Cortex of kidney (tissue), 1 donor: ENCODE measurements at places on chromosomes 6 and 20.

DNA sequence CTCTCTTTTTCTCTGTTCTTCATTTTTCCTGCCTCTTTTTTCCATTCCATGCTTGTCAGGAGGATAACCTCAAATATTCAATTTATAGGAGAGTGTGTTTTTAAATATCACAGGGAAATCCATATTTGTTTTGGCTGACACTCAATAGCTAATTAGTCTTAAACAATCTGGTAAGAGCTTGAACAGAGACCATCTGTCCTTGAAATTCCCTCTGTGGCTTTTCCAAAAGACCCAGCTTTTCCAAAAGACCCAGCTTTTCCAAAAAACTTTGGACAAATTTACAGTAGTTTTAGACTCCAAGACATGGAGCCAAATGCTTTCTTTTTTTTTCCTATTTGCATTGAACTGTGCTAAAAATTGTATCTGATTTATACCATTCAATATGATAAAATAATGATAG, 127.4 kb upstream of the FAM83B start:
- no peak for DNase-seq

DNA sequence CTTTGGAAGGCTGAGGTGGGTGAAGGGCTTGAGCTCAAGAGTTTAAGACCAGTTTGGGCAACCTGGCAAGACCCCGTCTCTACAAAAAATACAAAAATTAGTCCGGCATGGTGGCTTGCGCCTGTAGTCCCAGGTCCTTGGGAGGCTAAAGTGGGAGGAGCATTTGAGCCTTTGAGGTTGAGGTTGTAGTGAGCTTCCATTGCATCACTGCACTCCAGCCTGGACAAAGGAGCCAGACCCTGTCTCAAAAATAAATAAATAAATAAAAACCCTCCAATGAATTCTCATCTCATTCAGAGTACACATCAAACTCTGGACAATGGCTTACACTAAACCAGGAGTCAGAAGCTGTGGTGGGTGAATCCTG, 31.8 kb downstream of the B4GALT5 start:
- no peak for DNase-seq

- no peak for DNase-seq
Observed at GRCh38 chr6:159047891-159048685, 3.3 kb upstream of the TAGAP start.

DNA sequence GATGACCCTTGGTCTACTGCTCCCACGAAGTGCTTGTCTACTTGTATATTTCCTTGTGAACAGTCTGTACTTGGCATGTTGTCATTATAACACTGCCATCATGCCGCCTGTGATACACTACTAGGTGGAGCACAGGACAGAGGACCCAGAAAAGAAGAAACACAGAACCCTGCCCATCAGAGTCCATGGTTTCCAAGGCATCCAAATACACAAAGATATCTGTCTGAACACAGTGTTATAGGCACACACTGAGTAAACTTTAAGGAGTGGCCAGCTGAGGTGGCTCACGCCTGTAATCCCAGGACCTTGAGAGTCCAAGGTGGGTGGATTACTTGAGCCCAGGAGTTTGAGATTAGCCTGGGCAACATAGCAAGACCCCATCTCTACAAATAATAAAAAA, 110.5 kb upstream of the SLC2A12 start:
- no peak for DNase-seq

- DNase-seq: no peak
Observed at GRCh38 chr20:2741881-2742280, 49.3 kb downstream of the EBF4 start.

- no peak for DNase-seq
Observed at GRCh38 chr20:38881806-38882440, 44.3 kb upstream of the FAM83D start.

DNA sequence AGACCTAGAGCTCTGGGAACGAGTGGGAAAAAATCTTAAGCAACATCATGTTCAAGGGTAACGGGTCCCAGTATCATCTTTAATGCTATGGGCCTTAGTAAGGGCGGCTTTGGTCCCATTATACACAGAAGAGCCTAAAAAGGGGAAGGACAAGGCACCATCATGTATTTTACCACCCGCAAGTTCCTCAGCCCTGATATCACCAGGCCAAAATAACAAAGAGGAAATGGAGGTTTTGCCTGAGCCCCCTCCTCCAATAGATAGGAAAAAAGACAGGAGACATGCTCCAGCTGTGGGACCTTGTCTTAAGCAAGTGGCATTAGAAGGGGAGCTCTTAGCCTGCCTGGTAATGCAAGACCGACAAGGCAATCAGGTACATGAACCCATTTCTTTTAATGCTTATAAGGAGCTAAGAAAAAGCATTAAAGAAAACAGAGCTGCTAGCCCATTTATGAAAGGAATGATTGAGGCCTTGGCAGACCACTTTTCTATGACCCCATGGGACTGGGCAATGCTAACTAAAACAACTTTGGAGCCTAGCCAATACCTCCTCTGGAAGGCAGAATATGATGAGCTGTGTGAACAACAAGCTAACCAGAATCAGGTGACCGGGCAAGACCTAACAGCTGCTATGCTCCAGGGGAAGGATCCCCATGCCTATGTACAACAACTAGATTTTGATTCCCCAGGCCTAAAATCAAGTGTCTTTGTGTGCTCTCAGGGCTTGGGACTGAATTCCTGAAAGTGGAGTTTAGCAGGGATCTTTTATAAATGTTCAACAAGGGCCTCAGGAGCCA, 23.2 kb downstream of the HLA-DPA1 start:
- no peak for DNase-seq

GRCh38 chr6:133837801-133838349, 51.0 kb upstream of the TCF21 start:
- DNase-seq: no peak

DNA sequence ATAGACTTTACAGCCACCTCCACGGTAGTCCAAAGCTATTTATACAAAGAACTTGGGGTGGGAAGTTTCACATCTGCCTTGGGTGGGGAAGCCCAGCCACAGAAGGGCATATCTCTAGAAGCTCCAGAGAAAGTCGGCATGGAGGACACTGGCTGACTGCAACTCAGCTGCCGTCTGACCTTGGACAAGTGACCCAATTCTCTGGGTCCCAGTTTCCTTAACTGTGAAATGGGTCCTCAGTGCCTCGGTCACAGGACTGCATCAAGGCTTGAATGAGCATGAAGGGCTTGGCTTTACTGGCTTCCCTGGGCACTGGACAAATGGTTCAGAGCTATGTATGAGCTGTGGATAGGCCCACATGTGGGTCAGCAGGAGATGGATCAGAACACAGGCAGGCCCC, 58.6 kb downstream of the NOL4L start:
- DNase-seq: no peak

DNA sequence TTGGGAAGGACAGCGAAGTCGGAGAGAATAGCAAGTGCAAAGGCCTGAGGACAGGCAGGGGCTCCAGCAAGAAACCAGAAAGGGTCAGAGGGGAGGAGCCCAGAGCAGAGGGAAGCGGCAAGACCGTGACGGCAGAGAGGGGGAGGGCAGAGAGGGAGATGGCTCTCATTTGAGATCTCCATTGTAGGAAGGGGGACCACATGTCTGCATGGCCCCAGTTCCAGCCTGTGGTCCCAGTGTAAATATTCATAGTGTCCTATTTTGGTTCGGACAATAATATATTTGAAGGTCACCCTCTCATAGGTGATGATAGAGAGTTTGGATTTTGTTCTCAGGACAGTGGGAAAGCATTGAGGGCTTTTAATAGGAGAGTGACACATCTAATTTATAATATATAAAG, 231.1 kb upstream of the RNF24 start:
- no peak for DNase-seq

GRCh38 chr20:15911581-15911980, 661.7 kb downstream of the KIF16B start:
- no peak for DNase-seq

- no peak for DNase-seq
Observed at GRCh38 chr6:39303425-39304153, 10.6 kb downstream of the KCNK17 start.

GRCh38 chr6:20660534-20660933, 126.3 kb downstream of the CDKAL1 start:
- no peak for DNase-seq

DNA sequence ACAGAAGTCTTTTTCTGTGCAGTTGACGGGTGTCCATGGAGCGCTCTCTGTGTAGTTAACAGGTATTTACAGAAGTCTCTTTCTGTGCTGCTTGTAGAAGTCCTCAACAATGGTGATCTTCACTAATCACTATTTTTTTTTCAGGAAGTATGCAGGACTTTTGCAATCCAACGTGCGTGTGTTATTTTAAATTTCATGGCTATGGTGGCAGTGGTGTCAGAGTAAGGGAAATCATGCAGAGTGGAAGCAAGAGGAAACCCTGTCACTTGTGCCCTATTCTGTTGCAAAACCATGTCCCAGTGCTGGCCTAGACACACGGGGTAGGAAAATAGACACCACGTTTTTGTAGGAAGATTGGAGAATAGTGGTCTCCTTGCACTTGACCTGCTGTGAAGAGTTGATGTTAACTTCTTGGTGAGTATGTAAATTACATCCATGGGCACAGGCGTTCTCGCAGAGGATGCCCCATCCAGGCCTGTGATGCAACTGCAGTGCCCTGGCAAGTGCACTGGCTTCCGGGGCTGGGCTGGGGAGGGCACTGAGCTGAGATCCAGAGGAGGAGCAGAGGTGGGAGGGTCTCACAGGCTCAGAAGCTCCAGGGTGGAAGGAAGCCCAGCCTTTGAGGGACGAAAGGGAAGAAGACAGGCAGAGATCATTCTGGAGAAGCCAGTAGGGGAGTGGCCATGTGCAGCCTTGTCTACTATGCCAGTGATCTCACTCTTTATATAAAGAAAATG, 146.5 kb downstream of the SYCP2 start:
- DNase-seq: no peak

DNA sequence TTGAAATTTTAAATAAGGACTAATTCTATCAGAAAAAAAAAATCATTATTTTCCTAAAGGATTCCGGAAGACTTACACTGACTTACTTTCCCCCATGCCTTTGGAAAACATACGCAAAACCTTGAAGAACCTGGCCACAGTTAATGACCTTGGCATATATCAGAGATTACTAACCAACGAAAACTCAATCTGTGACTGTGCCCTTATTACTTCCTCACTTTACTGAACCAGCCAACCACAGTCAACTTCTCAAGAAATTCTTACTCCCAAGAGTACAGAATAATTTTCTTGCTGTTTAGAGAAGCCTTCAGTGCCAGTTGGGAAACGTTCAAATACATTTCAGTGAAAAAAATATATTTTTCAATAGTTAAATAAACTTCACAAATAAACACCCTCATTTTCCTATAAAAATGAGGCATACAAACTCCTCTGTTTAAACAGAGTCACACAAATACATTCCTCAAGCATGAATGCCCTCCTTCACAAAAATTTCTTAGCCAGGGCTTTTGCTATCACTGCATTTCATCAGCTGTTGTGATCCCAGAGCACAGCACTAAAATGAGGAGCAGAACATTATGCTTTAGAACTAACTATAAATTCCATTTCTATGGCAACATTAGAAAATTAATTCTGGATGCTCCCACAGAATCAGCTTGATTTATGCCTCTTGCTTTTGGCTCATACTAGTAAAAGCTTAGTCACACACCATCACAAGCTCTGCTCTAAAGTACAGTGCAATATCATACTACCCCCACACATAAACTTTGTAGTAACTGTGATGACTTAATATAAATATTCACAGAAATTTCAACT, 117.6 kb downstream of the DST start:
- no peak for DNase-seq

DNA sequence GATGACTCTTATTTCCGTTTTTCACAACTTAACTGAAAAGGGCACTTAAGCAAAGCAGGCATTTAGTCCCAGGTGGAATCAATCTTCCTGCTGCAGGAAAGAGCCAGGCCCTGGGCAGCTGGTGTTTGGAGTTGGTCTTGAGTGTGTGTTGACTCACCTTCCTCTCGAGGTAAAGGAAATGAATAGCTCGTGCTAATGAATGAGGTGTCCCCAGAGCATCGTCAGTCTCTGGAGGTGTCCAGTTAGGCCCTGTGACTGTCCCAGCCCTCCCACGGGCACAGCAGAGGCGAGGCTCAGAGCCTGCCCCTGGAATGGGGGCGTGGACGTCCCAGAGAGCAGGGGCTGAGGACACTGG, 277.7 kb downstream of the NRN1 start:
- no peak for DNase-seq

DNA sequence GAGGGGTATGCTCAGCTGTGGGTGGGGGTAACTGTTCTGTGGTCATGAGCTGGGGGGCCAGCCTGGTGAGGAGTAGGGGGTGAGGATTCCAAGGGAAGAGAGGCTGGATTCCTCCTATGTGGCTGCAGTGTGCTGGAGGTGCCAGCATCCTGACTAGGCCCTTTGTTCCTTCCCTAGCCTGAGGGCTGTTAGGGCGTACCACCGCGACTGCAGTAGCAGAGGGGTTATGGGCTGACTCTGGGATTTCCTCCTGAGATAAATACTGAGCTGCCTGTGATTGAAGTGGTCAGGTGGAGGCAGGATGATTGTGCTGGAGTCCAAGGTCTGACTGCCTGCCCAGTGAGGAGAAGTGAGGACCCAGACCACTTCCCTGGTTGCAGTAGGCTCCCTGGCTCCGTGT, 205.3 kb downstream of the ADGRG6 start:
- no peak for DNase-seq

DNA sequence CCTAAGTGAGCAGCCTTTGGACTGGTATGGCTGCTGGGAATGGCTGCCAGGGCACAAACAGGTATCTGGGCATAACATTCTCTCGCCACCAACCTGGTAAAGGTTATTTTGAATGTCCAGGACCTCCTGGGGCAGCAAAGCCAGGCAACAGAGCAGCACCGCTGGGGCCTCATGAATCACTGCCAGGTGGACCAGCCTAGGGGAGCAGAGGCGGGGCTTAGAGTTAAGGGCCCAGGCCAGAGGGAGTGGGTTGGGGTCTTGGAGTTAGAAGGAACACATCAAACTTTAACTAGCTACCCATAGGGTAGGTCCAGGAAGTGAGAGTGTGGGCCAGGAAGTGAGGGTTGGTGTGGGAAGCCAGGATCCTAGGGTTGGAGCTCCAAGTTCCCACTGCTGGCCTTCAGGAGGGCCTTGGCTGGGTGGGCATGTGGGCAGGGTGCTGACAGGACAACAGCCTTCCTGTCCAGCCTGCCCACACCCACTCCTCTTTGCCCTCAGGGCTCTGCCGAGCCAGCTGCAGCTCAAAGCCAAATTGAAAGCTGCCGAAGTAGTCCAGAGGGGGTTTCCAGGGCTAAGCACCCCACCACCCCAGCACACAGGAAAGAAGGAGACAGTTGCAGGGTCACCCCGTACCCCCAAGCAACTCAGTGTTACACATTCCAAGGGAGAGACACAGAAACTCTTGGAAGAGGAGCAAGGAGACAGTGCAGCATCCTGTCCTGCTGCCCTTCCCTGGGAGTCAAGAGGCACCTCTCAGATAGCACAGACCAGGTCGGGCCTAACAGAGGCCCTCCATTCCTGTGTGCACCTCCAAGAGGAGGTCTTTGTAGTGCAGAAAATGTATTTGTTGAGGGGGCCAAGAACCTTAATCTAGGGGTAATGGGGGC, 2.6 kb downstream of the NFKBIE start:
- no peak for DNase-seq

DNA sequence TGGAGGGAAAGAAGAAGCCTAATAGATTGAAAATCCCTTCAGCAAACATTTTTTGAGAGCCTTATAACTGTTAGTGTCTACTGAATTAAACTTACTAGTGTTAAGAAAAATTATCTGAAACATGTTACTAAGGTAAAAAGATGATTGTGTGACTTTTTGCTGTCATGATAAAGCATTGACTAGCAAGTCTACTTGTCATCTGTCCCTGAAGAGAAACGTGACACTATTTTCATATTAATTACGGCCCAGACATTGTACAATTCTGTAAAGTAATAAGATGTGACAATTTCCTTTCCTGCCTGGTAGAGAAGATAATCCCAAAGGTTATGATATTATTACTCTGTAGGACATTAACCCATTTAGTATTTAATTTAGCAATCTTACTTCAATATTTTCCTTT, 8.8 kb upstream of the EDEM2 start:
- DNase-seq: no peak

GRCh38 chr6:26268659-26269402, 96.2 kb upstream of the BTN3A2 start:
- DNase-seq: no peak
